NCI-H187 treated with DMSO at 0.1 percent for 48 hours (cell line): ENCODE measurements at places on chromosomes 1 and 21.

DNA sequence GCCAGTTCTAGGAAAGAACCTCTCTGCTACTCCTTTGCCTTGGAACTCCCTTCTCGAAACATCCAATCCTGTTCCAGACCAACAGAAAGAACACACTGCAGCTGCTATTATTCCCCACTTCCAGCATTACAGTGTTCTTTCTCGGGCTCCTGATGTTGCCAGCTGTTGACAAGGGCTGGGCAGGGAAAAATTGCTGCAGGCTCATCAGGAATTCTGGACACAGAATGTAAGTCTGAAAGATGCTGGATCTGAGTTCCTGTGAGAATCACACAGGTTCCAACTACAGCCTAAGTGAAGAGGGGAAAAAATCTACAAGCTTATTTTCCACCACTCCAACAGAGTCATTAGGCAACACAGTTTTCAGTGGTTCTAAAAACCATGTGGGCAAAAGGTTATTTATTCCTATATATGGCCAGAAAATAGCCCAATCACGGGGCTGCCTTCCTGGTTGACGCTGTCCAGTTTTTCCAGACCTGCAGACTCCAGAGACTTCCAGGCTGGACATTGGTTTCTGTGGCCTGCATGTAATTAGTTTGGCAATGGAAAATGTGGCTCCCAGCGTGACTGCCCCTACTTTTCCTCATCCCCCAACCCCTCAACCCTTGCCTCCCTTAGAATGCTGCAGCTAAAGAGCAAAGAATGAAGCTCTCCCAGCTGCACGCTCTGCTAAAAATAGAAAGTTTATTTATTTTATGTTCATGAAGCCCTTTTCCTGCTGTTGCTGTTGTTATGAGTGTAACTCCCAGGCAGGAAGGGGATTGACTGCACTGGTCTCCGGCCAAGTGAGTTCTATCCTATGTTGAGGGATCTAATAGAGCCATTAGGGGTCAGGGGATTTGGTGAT lies 8.3 kb upstream of the KIAA0040 start:
- no peak for DNase-seq

DNA sequence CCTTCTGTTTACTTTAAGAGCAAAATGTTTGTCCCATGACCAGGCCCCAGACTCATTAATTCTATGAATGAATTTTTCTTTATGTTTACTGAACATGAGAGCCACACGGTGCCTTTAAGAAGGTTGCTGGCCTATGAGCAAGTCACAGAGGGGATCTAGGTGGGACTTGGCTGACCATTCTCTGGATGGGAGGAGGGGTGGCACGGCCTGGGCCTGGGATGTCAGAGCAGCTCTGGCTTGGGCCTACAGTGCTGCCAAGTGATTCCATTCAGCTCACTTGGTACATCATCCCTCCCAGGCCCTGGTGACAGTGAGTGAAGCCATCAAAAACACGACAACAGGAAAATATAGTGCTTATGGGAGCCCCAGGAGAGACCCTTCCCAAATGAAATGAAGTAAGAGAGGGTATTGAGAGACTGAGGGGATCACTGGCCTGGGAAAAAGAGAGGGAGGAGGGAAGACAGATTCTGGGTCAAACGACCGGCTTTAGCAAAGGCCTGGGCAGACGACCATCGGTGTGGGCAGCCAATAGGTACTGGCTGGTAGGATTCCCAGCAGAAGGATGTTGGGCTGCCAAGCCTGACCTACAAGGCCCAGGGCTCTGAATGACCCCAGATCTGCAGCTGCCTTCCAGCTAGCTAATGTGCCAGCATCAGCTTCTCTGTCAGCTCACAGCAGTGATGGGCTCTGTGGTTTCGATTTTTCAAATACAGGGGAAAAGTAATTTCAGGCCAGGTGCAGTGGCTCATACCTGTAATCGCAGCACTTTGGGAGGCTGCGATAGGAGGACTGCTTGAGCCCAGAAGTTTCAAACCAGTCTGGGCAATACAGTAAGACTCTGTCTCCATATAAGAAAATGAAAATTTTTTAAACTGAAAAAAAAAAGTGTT lies 3.3 kb downstream of the TMEM53 start:
- DNase-seq: no peak

DNA sequence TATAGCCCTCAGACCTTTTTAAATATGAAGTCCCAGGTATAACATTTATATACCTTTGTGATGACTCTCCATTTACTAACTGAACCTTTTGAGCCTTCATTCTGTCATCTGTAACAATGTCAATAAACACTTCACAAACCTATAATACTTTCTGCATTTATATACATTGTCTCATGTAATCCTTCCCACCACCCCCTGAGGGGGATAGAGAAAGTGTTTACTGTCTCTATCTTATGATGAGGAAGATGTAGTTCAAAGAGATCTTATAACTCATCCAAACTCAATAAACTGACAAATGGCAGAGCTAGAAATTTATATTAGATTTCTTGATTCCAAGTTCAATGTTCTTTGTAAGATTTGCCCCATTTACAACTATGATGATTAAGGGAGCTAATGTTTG lies 48.3 kb upstream of the CR2 start:
- DNase-seq: no peak

DNA sequence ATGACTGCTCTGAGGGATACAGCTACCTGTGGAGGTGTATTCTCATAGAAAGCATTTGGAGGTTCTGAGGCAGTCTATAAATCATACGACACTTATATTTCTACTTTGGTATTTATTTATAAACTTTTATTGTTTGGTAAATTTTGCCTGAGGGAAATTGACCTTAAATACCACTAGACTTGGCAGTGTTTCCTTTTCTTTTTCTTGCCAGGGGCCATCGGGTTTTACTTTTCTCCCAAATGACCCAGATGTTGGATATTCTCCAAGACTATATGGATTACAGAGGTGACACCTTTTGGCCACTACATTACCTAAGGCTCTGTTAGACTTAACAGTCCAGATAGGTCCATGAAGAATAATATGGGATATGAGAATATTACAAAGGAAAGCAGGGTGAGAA lies 28.2 kb downstream of the CHD1L start:
- no peak for DNase-seq

GRCh38 chr1:202571719-202572339 lies 138.4 kb downstream of the SYT2 start:
- no peak for DNase-seq

GRCh38 chr1:212500983-212501382 lies 68.3 kb downstream of the NENF start:
- no peak for DNase-seq

DNA sequence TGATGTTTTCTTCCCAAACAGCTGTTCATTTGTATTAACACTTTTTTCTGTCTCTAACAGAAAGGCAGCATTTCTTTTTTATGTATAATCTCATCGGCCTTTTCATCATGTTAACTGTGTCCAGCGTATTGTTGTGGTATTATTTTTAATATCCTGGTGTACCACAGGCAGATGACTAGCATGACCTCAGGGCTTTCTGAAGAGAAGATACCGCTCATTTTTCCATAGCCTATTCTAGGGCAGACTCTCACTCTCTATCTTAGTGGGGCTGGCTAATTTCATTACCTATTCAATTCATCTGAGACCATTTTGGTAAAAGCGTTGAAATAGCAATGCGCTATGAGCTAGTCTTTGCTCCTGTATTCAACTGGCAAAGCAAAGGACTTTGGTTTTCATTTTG lies 209.9 kb downstream of the SDCCAG8 start:
- no peak for DNase-seq

GRCh38 chr21:17441370-17441769 lies 71.5 kb upstream of the CXADR start:
- no peak for DNase-seq

DNA sequence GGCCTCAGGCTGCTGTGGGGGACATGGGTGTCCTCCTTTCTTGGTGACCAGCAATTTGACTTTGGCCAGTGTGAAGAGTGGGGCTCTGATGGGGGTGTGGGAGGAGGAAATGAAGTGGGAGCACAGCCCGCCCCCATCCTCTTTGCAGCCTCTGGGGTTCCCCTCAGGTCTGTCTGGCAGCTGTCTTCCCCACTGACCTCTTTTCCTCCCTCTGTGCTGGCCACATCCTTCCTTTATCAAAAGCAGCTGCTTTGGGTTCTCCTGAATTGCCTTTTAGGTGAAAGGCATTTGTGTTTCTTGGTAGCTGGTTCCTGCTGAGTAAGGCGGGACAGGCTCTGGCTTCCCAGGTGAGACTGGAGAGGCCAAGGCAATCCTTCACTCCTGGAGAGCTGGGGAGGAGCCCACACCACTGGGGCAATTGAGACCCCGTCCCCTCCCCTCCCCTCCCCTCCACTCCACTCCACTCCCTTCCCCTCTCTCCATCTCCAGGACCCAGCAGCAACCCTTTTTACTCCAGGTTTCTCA lies 24.9 kb downstream of the PCAT6 start:
- no peak for DNase-seq

- no peak for DNase-seq
Observed at GRCh38 chr1:198444792-198445191, 95.7 kb downstream of the ATP6V1G3 start.

DNA sequence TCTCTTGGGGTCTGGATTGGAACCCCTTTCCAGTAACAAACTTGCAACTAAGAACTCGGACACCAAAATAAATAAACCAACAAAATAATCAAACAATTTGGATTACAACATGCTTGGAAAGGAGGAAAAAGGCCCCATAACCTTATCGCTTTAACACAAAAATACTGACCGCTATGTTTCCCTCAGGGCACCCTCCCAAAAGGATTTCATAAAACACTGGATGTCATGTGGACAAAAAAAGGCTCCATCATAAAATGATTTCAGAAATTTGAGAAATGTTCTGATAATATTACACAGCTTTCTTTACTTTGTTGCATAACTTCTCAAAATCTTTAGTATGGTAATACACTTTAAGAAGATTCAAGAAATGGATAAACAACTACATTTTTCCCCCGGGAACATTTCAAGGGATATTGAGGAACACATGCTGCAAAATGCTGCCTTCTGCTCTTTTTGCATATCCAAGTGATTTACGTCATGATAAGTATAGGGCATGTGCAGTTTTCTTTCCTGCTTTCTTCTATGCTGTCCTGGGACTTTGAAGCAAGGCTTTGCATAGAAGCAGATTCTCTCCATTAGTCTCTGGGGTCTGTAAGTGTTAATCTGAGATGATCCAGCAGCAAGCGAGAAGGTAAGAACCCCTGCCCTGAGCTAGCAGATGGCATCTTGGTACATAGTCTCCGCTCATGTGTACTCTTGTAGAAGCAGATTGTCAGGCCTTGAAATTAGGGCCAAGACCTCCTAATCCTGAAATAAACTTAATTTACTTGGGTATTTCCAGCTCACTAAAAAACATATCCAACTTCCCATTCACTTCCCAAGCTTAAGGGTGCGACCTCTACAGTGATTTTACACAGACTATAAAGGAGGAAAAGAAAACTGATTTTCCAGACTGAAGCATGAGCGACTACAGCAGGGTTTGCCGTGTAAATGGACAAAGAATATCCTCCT lies 85.5 kb upstream of the KIAA0040 start:
- no peak for DNase-seq

DNA sequence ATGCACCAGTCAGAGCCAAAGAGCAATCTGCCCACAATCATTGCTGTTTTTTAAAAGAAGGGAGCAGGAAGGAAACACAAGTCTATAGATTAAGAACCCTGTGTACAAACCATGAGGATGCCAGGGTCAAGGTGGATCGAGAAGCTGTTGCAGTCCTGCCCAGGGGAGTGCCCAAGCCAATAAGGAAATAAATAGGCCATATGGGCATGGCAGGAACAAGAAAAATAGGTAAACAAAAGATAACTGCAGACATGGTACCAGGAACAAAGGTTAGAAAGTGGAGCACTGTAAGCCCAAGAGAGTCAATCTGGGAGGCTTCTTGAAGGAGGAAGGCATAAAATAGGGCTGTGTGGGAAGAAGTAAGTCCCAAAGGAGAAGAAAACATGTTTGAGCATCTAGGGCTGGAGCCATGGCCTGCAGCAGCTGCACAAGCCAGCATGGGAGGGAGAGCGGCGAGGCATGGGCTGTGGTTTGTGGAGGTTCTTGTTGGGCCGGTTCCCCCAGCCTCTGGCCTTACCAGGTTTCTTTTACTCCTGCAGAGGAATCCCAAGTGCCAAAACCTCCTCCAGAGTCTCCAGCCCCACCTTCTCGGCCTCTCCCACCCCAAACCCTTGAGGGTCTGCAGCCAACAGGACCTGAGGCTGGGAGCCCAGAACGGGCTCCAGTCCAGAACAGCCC lies 13.6 kb downstream of the INAVA start:
- DNase-seq: no peak

- DNase-seq: no peak
Observed at GRCh38 chr1:164895026-164895912, 336.3 kb downstream of the PBX1 start.
